ENCODE measurements at places on chromosomes 7 and 10.
A peak's percentile ranks its signal among the peaks of the same experiment; 100 is the strongest.

GRCh38 chr7:2969398-2970306, 74.0 kb downstream of the CARD11 start:
- no peak overlapping the region for H3K27ac ChIP-seq
- no peaks in the 10 kb centered on the region for H3K36me3 ChIP-seq
- H3K4me1 ChIP-seq, result no peaks in the 10 kb centered on the region
- no peak overlapping the region for H3K4me3 ChIP-seq
- no peaks in the 10 kb centered on the region for H3K27me3 ChIP-seq
- DNase-seq, result no peak

- no peak overlapping the region for H3K4me3 ChIP-seq
- no peak for DNase-seq
- no peaks in the 10 kb centered on the region for H3K36me3 ChIP-seq
- H3K27ac ChIP-seq, result no peak overlapping the region
These were observed 129.4 kb downstream of the WDR11 start for GRCh38 chr10:120980279-120981255.

GRCh38 chr10:93680412-93681047, 21.9 kb downstream of the FRA10AC1 start:
- no peak for DNase-seq
- H3K27ac ChIP-seq, result no peak overlapping the region
- H3K4me3 ChIP-seq, result no peak overlapping the region
- H3K4me1 ChIP-seq, result no peaks in the 10 kb centered on the region

DNA sequence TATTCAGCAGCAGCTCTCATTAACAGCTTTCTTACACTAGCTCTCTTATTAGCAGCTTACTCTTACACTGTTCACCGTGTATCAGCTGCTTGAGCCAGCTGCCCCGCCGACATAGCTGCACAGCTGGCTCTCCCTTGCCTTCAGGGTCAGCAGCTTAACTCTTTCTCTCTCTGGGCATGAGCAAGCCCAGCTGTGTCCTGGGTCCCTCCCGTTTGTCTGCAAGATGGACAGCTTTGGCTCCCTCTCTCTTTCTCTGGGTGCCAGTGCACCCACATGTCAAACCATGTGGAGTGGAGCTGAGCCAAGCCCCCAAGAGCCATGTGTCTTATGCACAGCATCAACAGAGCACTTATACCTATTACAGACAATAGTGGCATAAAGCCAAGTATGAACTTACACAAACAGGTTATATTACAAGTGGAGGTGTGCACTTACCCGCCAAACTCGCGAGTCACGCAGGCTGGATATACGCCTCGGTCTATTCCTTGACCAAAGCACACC, 35.7 kb upstream of the MTPAP start:
- no peaks in the 10 kb centered on the region for H3K36me3 ChIP-seq
- peaks cover 3% of the 10 kb centered on the region for H3K4me1 ChIP-seq
- H3K4me3 ChIP-seq, result no peak overlapping the region
- DNase-seq, result peak; percentile 83

DNA sequence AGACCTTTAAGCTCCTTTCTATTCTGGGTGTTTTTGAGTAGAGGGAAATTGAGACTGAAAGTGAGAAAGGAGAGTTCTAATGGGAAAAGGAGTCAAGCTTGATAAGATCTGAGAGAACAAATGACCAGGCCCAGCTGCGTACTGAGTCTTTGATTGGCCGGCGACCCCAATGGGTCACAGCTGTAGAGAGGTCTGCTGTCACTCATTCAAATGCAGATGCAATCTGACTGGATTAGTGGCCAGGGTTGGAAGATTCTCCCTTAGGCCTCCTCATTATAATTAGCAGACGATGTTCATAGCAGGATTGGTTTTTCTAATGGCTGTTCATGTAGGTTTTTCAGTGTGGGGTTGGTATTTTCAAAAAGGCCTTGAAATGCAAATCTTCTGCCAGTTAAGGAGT, 127.2 kb upstream of the SLC25A13 start:
- H3K27ac ChIP-seq, result no peak overlapping the region
- H3K36me3 ChIP-seq, result no peaks in the 10 kb centered on the region

DNA sequence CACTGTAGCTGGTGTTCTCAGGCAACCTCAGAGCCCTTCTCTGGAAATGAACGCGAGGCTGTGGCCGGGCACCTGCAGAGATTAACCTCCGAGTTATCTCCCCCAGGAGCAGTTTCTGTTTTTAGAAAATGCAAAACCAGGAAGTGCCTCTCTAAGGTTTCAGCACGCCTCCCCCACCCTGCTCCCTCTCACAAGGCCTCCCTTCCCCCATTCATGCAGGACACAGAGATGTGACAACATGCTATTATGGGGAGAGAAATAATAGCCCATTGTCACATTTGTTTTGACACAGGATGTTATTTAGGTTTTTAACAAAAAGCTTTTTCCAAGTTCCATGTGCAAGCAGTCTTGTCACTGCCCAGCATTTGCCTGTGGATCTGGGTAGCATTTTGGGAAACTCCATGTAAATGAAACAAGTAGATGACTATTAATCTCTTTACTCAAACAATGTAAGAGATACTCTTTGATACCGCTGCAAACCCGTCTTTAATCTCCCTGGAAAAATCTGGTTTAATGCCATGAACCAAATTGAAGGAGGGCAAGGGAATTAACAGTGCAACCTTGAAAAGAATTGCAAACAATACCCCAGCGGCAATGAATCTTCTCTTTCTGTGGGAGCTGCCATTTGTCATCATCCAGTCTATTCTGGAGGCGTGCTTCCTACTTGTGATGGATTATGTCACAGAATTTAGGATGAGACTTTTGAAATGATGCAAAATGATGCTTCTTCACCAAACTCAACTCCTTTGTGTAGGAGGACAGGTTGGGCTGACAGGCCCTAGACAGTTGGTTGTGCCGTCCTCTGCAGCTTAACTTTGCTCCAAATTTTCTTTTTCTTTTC, 86.5 kb upstream of the NMT2 start:
- H3K4me3 ChIP-seq, result no peak overlapping the region
- no peaks in the 10 kb centered on the region for H3K36me3 ChIP-seq
- no peaks in the 10 kb centered on the region for H3K4me1 ChIP-seq
- H3K27me3 ChIP-seq, result no peaks in the 10 kb centered on the region
- no peak overlapping the region for H3K27ac ChIP-seq

DNA sequence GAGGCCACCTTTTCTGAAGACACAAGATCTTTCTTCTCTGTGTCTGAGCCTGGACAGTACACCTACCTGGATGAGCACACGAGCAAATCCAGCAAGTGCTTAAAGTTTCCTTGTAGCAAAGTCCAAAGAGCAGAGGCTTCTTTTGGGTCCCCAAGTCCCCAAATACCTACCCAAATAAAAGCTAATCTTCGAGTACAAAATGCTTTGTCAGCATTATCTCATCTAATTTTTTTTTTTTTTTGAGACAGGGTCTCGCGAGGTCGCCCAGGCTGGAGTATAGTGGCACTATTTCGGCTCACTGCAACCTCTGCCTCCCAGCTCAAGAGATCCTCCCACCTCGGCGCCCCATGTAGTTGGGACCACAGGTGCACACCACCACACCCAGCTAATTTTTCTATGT, 24.6 kb downstream of the MYOF start:
- H3K27me3 ChIP-seq, result no peaks in the 10 kb centered on the region
- no peak for DNase-seq
- H3K27ac ChIP-seq, result no peak overlapping the region

- no peak overlapping the region for H3K27ac ChIP-seq
- no peaks in the 10 kb centered on the region for H3K4me1 ChIP-seq
- H3K36me3 ChIP-seq, result no peaks in the 10 kb centered on the region
- no peak overlapping the region for H3K4me3 ChIP-seq
- no peak for DNase-seq
These were observed 148.7 kb upstream of the GPR26 start for GRCh38 chr10:123517426-123517825.

DNA sequence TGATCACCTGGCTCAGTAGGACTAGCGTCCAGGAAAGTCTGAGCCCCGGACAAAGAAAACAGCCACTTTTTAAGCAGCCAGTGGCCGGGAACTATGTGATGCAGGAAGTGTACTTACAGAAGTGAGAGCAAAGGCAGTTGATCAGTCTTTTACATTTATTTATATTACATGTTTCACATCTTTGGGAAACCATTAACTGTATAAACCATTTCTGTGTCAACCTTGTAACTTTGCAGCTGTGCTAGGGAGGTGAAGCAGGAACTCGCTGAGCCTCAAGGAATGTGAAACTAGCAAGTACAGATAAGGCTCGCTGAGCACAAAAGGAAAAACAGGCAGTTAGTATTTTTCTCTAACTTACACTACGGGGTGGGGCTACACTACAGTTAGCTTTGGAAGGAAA, 39.9 kb upstream of the HECW1 start:
- no peaks in the 10 kb centered on the region for H3K36me3 ChIP-seq
- no peaks in the 10 kb centered on the region for H3K4me1 ChIP-seq
- H3K4me3 ChIP-seq, result no peak overlapping the region
- DNase-seq, result no peak
- H3K27ac ChIP-seq, result no peak overlapping the region
- H3K27me3 ChIP-seq, result peaks cover 3% of the 10 kb centered on the region

- no peak overlapping the region for H3K4me3 ChIP-seq
- no peaks in the 10 kb centered on the region for H3K27me3 ChIP-seq
- peaks cover 9% of the 10 kb centered on the region for H3K4me1 ChIP-seq
- H3K27ac ChIP-seq, result no peak overlapping the region
These were observed 97.8 kb upstream of the BTBD16 start for GRCh38 chr10:122173337-122173736.

DNA sequence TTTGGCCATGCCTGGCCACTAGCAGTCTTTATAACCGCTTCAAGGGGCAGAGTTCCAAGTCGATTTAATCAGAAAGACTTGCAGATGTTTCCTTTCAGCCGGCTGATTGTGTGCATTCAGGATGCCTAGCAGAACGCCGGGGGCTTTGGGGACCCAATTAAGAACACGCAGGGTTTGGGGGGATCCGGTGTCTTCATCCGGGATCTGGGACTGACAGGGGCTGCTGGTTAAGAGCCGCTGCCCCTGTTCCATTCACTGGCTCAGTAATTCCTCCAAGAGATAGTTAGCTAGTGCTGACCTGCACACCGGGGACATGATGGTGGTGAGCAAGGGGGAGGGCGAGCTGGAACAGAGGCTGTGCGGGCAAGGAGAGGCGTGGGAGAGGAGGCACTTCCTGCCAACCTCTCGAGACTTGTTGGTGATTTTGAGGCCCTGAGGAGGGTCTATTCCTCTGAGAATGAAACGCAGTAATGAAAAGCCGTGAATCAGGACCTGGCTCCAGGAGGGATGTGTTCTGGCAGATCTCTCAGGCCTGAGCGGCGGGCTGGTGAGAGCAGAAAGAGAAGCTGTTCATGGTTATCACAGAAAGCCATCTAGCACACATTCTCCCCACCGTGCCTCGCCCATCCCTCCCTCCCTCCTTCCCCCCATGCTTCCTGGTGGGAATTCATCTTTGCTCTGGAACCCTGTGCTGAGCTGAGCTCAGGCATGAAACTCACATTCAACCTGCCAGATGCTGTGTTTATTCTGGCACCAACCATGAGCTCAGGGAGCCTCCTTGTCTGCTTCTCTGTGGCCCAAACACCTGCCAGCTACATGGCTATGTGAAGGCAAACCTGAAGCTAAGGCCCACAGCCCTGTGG, 152.0 kb downstream of the CCDC3 start:
- no peaks in the 10 kb centered on the region for H3K36me3 ChIP-seq
- H3K4me1 ChIP-seq, result no peaks in the 10 kb centered on the region
- no peaks in the 10 kb centered on the region for H3K27me3 ChIP-seq
- DNase-seq, result no peak

GRCh38 chr10:47024046-47024322, 112.8 kb downstream of the PTPN20 start:
- no peaks in the 10 kb centered on the region for H3K4me1 ChIP-seq
- H3K27ac ChIP-seq, result no peak overlapping the region
- no peak overlapping the region for H3K4me3 ChIP-seq
- no peaks in the 10 kb centered on the region for H3K27me3 ChIP-seq
- no peaks in the 10 kb centered on the region for H3K36me3 ChIP-seq

GRCh38 chr10:12727832-12728215, 273.7 kb downstream of the CCDC3 start:
- H3K36me3 ChIP-seq, result no peaks in the 10 kb centered on the region
- no peak overlapping the region for H3K27ac ChIP-seq
- H3K27me3 ChIP-seq, result no peaks in the 10 kb centered on the region
- H3K4me1 ChIP-seq, result no peaks in the 10 kb centered on the region

- H3K4me3 ChIP-seq, result no peak overlapping the region
- H3K4me1 ChIP-seq, result no peaks in the 10 kb centered on the region
- no peaks in the 10 kb centered on the region for H3K36me3 ChIP-seq
- DNase-seq, result no peak
These were observed 16.8 kb upstream of the CSGALNACT2 start for GRCh38 chr10:43121444-43121843.

DNA sequence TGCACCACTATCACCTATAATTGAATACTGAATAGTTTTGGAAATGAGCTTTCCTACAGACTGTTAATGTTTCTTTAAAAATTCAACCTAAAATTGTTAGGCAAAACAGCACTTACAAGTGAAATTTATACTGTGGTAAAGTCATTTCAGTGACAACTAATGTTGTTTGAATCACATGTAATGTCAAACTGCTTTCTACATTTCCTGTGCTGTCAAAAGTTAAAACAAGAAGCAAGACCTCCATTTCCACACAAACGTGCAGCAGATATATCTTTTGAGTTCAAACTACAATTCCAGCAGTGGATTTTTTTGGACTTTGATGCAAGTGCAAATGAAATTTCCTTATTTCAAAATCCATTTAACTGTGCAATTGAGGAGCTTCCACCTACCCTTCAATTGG, 199.8 kb downstream of the RNLS start:
- H3K27ac ChIP-seq, result no peak overlapping the region
- DNase-seq, result no peak
- H3K4me3 ChIP-seq, result no peak overlapping the region
- no peaks in the 10 kb centered on the region for H3K36me3 ChIP-seq
- no peaks in the 10 kb centered on the region for H3K27me3 ChIP-seq

DNA sequence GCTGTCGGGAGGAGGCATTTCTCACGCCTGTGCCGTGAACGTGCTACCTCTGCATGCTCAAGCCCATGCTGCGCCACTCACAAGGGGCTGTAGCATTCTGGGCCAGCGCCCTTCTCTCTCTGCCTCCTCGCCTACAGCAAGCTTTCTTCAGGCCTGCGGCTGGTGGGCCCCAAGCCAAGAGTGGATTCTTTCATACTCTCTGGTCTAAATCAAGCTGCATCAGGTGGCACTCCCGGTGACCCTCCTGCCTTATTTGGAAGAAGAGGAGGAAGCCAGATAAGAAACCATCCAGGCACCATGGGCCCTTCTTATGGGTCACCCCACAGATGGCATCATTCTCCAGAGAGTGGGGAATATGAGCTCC, 86.7 kb upstream of the DUSP5 start:
- no peaks in the 10 kb centered on the region for H3K27me3 ChIP-seq
- H3K4me3 ChIP-seq, result no peak overlapping the region
- H3K36me3 ChIP-seq, result no peaks in the 10 kb centered on the region
- no peak for DNase-seq

GRCh38 chr7:41816111-41816510, 113.2 kb upstream of the INHBA start:
- no peak for DNase-seq
- H3K4me1 ChIP-seq, result no peaks in the 10 kb centered on the region
- no peaks in the 10 kb centered on the region for H3K36me3 ChIP-seq
- no peak overlapping the region for H3K4me3 ChIP-seq

- no peak overlapping the region for H3K4me3 ChIP-seq
- H3K27ac ChIP-seq, result peak overlapping the region; percentile 39
- DNase-seq, result peak; percentile 79
- H3K27me3 ChIP-seq, result no peaks in the 10 kb centered on the region
- H3K36me3 ChIP-seq, result no peaks in the 10 kb centered on the region
These were observed 470.7 kb downstream of the DNAJB6 start for GRCh38 chr7:157807510-157807909.

- H3K4me3 ChIP-seq, result no peak overlapping the region
- H3K36me3 ChIP-seq, result no peaks in the 10 kb centered on the region
- no peak overlapping the region for H3K27ac ChIP-seq
- no peaks in the 10 kb centered on the region for H3K27me3 ChIP-seq
These were observed 296.2 kb downstream of the LRRTM3 start for GRCh38 chr10:67221939-67222494.
